ENCODE measurements at places on chromosomes 5 and 9.

- DNase-seq: no peak
Measured at GRCh38 chr9:127200106-127200862, 64.3 kb upstream of the GARNL3 start.

DNA sequence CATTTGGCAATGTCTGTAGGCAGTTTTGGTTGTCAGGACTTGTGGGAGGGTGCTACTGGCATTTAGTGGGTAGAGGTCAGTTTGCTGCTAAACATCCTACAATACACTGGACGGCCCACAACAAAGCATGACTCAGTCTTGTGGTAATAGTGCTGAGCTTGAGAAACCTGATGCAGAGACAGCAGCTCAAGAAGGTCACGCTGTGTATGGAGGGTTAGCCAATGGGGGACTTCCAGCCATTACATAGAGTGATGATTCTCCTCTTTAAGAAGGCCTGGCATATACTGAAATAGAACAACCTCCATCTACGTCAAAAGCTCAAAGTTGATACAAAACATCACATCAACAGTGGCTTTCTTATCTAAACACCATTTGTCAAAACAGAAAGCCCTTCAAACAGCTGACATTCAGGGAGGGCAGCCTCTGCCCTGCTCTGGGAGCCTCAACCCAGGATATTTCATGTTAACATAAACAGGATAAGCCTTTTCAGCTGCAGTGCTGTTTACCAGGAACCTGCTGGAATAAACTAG lies 143.0 kb downstream of the GPBP1 start:
- no peak for DNase-seq

GRCh38 chr9:133539991-133540697 lies 5.6 kb downstream of the ADAMTSL2 start:
- DNase-seq: no peak

- no peak for DNase-seq
Measured at GRCh38 chr5:16666883-16667398, 50.1 kb upstream of the RETREG1 start.

DNA sequence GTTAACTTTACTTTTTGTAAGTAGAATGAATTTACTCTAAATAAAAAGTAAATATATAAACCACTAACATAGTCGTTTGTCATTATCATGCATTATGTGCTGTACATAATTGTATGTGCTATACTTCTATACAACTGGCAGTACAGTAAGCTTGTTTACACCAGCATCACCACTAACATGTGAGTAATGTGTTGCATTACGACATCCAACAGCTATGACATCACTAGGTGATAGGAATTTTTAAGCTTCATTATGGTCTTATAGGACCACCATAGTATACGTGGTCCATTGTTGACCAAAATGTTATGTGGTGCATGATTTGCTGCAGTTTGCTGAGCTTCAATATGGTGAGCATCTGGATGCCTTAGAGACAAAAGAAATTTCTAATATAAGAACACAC lies 819.1 kb upstream of the GRAMD2B start:
- no peak for DNase-seq

- DNase-seq: no peak
Measured at GRCh38 chr5:74850789-74851425, 15.3 kb downstream of the FAM169A start.

DNA sequence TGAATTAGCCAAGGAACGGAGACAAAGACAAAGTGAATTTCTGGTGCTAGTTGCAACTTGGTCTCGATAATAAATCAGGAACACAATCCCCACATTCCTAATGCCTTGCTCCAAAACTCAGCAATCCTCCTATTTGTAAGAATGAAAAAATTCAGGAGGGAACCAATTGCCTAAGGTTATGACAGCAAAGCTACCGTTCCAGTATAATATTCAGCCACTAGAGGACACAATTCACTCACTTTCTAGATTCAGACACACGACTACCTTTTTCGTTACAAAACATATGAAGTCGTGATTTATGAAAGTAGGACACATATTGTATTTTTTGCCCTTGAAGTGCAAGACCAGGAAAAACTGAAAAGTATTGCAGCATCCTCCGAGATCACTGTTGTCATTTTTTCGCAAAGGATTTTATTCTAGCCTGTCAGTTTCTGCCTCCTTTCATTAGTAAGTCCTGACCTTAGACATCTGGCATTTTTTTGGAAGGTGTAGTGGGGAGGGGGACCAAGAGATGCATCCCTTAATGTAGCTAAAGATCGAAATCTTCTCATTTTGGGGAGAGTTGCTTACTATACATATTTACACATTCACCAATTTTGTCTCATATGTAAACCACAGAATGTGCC lies 133.1 kb downstream of the DOCK8 start:
- DNase-seq: no peak
